ENCODE measurements at places on chromosomes 11 and 22.

GRCh38 chr11:6602096-6602940 lies 1.1 kb downstream of the RRP8 start:
- DNase-seq, result no peak

- peak; percentile 34 for DNase-seq
Measured at GRCh38 chr11:9574622-9575259, 1.3 kb downstream of the WEE1 start.

GRCh38 chr22:40029189-40029890 lies 34.6 kb downstream of the FAM83F start:
- no peak for DNase-seq

DNA sequence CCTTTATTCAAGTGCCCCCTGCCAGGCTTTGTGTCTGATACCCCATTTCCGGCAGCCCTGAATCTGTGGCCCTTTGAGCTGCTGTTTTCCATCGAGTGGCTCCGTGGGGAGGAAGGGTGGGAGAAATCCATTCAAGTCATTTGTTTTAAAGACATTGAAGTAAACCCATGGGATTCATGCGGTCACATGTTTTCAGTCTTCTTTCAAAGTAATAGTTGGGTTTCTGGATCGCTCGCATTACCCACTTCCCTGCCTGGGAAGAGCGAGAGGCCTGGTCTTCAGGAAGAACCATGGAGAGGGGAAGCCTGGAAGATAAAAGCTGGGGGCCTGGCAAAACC lies 14.4 kb downstream of the DAGLA start:
- DNase-seq, result no peak

GRCh38 chr11:111549196-111549868 lies 8.8 kb downstream of the LAYN start:
- DNase-seq, result no peak

GRCh38 chr22:49203091-49203858 lies 624.4 kb downstream of the BRD1 start:
- no peak for DNase-seq

- DNase-seq, result no peak
Measured at GRCh38 chr11:93735627-93736026, 5.7 kb downstream of the TAF1D start.

DNA sequence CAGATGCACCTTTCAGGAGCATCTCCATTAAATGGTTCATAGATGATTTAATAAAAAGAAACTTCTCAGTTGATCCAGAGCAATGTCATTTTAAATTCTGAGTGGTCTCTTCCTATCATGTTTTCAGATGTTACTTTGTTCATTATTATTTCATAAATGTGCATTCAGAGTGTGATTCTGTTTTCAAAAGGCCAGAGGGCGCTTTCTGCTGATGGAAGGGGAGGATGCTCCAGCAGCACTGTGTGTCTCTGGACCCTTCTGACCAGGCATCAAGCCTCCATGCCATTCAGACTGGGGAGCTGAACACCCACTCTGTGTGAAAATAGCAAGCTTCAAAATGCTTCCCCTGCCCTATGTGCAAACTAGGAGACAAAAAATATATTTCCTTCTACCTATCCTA lies 23.9 kb upstream of the CRTAM start:
- DNase-seq, result no peak

DNA sequence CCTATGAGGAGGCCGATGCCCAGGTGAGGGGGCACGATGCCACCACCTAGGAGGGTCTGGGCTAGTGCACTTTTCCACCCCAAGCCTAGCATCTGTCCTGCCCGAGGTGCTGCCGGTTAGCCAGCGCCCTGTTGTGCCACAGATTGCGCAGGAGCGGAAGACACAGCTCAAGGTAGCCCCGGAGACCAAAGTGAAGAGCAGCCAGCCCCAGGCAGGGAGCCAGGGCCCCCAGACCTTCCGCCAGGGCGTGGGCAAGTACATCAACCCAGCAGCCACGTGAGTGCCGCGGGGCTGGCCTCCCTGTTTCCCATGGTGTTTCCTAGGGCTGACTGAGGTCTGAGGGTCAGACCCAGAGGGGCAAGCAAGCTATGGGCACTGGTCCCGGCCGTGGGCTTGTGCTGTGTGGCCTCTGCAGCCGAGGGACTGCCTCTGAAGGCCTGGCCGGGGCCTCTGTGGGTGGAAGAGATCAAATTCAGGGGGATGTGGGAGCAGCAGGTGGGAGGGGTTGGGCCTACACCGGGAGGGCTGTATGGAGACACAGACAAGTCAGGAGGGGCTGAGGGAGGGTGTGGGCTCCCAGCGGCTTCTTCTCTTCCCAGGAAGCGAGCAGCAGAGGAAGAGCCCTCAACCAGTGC lies 29.1 kb downstream of the PPIL2 start:
- no peak for DNase-seq

DNA sequence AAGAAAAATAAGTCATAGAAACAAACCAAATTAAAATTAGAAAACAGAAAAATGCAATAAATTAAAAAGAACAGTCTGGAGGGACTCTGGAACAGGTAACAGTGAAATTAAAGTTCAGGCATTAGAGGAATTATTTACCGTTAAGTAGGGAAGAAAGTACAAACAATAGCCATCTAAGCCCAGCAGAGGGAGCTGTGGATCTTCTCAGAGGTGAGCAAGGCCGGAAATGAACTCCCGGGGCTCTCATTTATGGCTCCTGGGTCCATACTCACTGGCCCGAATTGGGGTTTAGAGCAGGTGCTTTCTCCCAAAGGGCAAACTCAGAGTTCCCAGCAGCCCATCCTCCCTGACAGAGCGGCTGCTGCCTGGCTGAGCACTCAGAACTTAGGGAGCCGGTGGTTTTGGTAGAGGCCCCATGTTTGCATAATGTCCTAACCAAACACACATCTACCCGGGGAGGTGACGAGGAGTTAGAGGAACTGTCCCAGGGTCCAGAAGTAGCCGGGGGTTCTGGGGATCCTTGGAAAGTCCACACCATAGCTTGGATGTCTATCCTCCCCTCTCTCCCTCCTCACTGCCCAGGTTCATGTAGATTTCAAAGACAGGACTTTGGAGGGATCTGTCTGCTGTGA lies 87.8 kb upstream of the VPREB1 start:
- DNase-seq, result peak; percentile 83

DNA sequence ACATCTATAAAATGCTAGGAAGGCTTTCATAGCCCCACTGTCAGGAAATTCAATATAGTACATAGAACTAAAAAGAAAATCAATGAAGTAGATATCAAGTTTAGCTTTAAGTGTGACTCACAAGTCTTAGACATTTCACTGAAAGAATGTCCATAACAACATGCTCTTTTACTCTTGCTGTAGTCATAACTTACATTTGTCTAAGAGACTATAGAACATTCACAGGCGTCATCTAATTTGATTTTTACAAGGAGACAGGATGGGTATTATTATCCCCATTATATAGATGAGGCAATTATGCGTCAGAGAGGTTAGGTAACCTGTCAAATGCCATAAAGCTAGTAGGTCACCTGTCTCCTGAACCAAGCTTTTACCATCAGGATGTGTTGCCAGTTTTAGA lies 36.9 kb downstream of the BDNF start:
- DNase-seq, result no peak

GRCh38 chr22:37843741-37844089 lies 419 bp downstream of the ANKRD54 start:
- DNase-seq, result peak; percentile 57

DNA sequence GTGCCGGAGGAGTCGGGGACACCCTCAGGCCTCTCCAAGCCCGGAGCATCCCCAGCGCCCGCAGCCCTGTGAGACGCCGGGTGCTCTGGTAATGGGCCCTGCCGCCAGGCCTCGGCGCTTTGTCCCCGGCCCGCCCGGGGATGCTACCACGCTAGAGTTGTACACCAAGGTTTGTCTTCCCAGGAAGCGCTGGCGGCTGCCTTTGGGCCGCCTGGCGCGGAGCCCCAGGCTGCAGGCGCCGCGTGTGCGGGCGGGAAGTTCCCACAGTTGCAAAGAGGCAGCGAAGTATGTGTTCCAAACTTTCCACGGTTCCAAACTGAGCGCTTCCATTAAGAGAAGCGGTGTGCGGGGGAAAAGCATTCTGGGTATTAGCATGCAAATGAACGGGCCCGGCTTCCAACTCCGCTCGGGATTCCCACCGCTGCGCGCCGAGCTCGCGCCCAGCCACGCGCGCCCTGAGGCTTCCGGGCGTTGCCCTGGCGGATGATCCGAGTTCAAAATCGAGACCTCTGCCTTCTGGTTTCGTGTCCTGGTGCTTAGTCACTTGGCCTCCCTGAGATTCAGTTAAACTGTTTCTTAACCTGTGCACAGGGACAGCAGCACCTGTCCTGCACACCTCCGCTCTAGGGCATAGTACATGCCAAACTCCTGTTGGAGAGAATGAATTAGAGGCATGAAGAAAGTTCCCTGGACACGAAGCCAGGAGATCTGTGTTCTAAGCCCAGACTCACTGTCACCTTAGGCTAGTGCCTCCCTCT lies 1.3 kb upstream of the PATZ1 start:
- peak; percentile 84 for DNase-seq

- DNase-seq, result no peak
Measured at GRCh38 chr11:17695454-17696441, 23.6 kb upstream of the MYOD1 start.

All from activated CD4-positive, alpha-beta T cell treated with anti-CD3 and anti-CD28 coated beads, Interleukin-2, Interleukin-6, amounts not matched to agents 100 ng/mL and 50 ng/mL, durations not matched to agents 16 hours and 8 hours (primary cell).